ENCODE measurements at places on chromosomes 16 and 17.

GRCh38 chr17:32331243-32332040 lies 10.5 kb downstream of the C17orf75 start:
- DNase-seq: no peak

DNA sequence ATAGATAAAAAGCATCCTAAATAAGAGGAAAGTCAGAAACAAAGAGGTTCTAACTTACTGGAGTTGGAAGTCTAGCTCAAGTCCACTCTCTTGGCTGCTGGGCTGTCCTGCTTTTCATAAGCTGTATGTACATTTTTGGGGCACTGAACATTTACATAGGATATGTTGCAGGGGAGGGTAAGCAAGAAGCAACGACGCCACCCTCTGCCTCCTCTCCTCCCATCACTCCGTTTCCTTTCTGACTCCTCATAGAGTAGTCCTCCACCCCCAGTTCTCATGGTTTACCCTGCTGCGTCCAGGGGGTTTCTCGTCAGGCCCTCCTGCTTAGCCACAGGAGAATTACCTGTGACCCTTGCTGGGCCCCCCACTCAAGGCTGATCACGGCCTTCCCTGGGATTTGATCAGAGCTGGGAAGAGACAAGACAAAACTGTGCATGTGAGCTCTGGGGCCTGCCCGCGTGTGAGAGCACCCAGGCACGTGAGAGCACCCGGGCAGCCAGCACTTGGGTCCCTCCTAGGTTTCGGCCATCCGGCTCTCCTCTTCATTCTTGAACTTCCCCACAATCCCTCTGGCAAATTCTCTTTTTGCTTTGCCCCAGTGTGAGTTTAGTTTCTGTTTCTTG lies 37.1 kb downstream of the TMEM11 start:
- no peak for DNase-seq

GRCh38 chr16:2209258-2210008 lies 1.2 kb downstream of the BRICD5 start:
- peak; percentile 56 for DNase-seq

- peak; percentile 87 for DNase-seq
Measured at GRCh38 chr17:3888343-3889171, 4.3 kb downstream of the CAMKK1 start.

DNA sequence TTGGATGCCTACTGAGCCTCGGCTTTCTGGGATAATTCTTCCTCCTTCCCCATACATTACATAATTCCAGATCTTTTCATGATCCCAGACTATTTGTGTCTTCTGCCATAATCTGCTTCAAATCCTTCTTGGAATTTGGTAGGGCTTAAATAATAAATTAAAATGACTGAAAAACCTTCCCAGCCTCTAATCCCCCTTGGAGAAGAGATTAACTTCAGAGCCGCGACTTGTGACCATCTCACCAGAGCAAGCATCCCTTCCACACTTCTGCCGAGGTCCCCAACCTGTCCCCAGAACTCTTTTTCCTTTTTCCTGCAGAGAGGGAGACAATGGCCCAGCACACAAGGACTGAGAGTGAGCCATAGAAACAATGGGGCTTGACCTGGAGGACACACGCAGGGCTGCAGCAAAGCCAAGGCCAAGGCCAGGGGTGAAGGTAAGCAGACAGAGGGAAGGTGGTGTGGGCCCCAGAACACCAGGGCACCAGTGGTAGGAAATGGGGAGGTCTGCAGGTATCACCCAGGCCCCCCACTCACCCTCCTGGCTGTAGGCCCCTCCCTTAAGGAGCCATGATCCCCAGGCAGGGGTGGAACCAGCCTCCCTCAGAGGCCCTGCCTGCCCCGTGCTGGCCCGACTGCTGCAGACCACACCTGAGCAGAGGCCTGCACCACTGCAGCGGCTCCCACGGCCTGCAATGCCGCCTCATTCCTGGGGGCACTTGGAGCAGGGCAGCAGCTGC lies 9.6 kb upstream of the BCAR1 start:
- DNase-seq: no peak

- DNase-seq: no peak
Measured at GRCh38 chr16:79320956-79321355, 279.6 kb downstream of the MAF start.

- DNase-seq: no peak
Measured at GRCh38 chr16:67105246-67105645, 4.5 kb upstream of the PHAF1 start.

DNA sequence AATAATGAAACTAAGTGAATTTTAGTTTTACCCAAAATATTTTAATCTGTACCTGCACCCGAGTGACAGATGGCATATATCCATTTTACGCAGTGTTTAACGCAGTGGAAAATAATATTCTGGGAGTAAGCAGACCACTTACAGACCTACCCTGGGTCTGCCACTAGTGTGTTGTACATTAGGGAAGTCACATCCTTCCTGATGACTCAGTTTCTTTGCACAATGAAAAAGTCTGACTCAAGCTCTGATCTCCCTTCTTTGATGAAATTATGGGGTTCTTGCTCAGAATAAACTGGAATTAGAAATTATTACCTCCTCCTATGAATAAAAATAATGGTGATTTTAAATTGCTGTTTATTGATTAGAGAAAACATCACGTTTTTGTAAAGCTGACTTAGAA lies 123.2 kb upstream of the AXIN2 start:
- DNase-seq: no peak

DNA sequence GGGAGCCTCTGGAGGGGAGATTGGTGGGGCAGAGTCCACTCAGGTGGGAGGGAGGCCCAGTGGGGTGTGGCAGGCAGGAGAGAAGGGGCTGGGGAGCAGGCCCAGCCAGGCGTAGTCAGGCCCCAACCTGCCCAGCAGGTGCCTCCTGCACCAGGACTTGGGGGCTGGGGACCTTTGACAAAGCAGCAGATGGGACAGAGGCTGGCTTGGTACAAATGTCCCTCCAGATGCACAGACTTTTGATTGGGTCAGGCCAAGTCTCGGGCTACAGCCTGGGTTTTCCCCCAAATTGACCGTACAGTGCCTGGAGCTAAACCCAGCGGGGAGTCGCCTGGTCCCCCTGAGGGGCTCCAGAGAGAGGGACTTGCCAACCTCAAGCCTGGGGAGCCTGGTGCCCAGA lies 411 bp downstream of the GGT6 start:
- DNase-seq: no peak

GRCh38 chr17:1640329-1641064 lies 5.0 kb downstream of the SCARF1 start:
- peak; percentile 52 for DNase-seq

DNA sequence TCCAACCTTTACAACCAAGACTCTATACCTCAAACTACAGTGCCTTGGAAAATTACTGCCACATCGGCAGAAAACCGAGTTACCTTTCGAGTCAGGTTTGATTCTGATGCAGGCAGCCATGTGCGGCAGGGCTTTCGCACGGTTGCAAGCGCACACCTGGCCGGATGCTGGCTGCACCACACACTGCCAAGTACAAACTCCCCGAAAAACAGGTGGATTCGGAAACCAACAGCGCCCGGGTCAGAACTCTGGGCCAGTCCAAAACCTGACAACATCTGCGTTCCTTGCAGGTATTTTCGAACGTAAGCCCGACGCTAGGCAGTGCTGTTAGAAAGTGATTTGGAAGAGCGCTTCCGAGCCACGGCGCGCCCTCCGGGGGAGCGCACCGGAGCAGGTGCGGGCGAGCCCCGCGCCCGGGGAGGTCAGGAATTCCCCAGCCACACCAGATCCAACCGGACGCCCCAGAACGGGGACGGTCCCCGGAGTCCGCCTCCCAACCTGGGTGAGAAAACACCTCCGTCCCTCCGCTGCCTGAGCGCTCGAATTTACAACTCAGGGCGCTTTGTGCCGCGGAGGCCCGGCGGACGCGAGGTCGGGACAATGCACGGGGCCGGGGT lies 1.2 kb downstream of the USP7 start:
- DNase-seq: no peak

- DNase-seq: no peak
Measured at GRCh38 chr16:13510425-13511151, 409.4 kb upstream of the ERCC4 start.

- DNase-seq: no peak
Measured at GRCh38 chr17:16383216-16383615, 2.3 kb downstream of the UBB start.

DNA sequence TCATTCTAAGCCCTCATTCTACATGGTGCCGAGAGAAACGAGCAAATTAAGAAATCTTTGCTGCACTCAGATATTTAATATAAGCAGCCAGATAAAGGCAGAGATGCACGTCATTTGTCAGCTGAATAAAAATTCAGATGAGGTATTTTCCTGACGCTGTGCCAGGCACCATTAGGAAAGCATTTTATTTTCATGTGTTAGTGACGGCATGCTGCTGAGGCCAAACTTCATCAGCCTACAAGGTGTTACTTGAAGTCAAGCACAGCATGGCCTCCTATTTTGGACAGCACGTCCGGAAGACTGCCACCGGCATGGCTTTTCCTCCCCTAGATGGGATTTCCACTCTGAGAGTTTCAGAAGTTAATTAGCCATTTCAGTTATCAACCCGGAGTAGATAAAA lies 70.3 kb downstream of the IRX3 start:
- DNase-seq: peak; percentile 66

- peak; percentile 94 for DNase-seq
Measured at GRCh38 chr17:50201276-50201854, at the start of gene COL1A1. Gene COL1A1, minus strand, starts transcription at chr17:50201631. Its CDS starts 118 bp downstream, at chr17:50201513.

DNA sequence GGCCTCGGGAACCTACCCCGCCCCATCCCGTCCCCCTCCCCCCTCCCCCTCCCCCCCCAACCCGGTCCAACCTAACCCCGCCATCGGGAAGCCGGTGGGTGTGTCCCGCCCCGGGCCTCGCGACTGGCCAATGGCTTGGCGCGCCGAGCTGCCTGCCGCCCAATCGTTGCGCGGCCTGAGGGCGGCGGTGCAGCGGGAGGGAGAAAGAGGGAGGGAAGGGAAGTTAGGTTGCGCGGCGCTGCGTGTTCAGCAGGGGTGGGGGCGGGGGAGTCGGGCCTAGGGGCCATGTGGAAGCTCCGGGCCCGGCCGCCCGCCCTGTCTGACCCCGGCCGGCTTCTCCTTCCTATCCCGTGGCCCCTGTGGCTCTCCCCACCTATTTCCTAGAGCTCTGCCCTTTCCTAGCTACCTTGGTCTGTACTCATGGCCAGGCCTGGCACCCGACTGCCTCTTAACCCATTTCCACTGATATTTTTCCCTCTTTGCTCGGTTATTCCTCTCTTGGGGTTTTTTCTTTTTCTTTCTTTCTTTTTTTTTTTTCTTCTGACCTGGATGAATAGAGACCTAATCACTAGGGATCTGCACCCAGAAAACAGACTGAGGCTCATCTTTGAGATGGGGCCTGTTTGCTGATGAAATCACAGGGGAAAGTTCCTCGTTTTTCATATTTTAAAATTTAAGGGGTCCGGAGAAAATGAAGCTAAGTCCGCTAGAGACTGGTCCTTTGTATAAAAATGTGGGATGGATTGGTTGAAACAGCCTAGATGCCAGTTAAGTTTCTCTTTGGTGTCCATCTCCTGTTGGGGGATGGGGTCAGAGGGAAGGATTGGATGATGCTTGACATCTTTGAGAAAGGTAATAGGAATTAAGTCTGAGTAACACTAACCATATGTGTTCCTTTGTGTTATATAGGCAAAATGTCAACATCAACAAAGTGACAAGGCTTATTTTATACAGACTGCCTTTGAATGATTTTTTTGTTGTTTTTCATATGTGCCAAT lies 1.1 kb downstream of the KPNB1 start:
- peak; percentile 97 for DNase-seq

DNA sequence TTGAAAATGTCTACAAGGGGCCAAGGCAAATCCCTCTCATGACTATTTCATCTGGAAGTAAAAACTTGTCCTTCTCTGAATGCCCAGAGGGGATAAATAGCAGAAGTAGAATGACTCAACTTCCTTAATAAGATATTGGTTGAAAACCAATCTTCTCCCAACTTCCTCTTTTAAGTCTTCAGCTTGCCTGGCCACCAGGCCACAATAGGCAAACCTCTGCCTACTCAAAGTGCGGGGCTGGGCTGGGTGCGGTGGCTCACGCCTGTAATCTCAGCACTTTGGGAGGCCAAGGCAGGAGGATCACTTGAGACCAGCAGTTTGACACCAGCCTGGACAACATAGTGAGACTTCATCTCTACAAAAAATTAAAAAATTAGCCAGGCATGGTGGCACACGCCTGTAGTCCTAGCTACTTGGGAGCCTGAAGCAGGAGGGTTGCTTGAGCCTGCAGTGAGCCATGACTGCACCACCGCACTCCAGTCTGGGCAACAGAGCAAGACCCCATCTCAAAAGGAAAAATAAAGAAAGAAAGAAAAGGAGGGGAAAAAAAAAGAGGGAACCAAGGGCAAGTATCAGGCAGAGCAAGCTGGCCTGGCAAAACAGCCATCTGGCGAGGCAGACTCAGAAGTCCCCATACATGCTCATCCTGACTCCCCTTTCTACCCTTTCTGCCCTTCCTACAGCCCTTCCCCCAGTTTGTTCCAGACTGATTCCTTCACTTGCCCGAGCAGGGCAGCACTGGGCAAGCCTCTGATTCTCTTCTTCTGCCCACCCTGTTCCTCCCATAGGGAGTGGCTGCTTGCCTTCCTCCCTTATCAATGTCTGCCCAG lies 20.6 kb downstream of the MAP3K14 start:
- DNase-seq: peak; percentile 37

- no peak for DNase-seq
Measured at GRCh38 chr16:931171-931570, 39.6 kb downstream of the LMF1 start.

DNA sequence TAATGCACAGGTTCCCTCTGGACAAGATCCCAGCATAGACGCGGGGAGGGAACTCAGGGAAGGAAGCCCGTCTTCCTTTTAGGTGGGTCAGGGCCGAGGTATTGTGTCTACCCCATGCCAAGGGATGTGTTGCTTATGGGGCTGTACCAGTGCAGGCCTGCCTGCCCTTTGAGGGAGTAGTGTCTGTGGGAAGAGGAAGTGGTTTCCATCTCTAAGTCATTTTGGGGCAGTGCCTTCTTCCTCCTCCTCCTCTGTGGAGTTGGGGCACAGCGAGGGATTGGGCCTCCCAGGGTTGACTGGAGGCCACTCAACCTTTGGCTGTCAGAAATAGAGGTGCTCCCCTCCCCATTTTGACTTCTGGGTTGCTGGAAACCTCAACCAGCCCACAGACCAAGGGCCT lies 26.5 kb downstream of the GJD3 start:
- no peak for DNase-seq

DNA sequence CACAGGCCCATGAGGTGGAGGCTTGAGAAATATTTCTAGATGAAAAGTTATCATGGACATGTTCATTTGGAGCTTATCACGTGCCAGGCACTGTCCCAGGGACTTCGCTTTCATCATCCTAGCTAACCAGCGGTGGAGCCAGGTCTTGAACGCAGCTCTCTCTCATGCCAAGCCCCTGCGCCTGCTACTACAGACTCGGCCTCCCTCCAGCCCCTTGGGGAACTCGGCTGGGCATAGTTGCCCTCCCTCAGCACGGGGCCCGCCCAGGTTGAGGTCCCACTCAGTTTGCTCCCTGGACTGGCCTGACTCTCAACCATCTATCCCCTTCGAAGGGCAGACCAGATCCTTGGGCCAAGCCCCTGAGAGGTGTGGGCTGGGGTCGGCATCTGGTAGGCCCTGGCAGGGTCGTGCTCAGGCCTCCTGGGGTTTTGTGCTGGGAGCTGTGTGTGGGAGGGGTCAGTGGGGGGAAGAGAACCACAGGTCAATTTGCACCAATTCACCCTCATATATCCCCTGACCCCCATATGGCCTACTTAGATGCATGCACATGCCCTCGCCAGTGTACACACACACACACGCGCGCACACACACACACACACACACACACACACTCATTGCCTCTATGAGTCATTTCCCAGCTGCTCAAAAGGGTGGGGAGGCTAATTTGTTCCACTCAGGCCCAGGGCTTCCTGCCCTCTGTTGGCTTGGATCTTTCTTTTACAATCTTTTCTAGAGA lies 12.1 kb upstream of the SCN4A start:
- DNase-seq: no peak
